Activated CD8-positive, alpha-beta T cell treated with anti-CD3 and anti-CD28 coated beads, Interleukin-2, amount 10 ng/mL, durations not matched to agents 7 days and 5 days (primary cell): ENCODE measurements at places on chromosomes 1 and 21. TPM values are rescaled to one million over a fixed set of nuclear protein-coding genes. Genes with fewer than 3 reads are reported as not detected.

GRCh38 chr21:16194095-16194787 lies 464.5 kb downstream of the USP25 start:
- H3K4me1 ChIP-seq, result no peaks in the 10 kb centered on the region
- no peak overlapping the region for H3K4me3 ChIP-seq
- H3K36me3 ChIP-seq, result no peaks in the 10 kb centered on the region
- H3K27ac ChIP-seq, result no peak overlapping the region
- peaks cover 7% of the 10 kb centered on the region for H3K27me3 ChIP-seq

DNA sequence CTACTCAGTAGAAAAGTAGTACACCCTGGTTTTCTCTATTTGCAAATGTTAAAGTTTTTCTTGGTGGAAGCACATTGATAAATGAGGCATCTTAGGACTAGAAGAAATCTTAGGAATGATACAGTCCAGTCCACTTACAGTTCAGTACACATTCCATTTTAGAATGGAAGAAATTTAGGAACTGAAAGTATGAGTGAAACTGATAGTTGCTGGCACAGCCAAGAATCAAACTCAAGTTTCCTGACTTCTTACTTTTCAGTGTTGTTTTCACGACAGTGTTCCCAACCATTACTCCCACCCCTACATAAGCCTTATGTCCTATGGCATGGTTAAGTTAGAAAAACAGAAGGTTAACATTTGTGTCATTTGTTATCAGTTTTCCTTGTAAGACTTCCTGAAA lies 258.5 kb downstream of the BACH1 start:
- no peak overlapping the region for H3K27ac ChIP-seq
- no peak overlapping the region for H3K4me3 ChIP-seq
- no peaks in the 10 kb centered on the region for H3K27me3 ChIP-seq
- H3K36me3 ChIP-seq, result no peaks in the 10 kb centered on the region
- no peak for DNase-seq

- DNase-seq, result no peak
- H3K27me3 ChIP-seq, result peaks cover 3% of the 10 kb centered on the region
- peaks cover 4% of the 10 kb centered on the region for H3K4me1 ChIP-seq
- no peaks in the 10 kb centered on the region for H3K36me3 ChIP-seq
- no peak overlapping the region for H3K27ac ChIP-seq
- H3K4me3 ChIP-seq, result no peak overlapping the region
Observed at GRCh38 chr1:1915911-1916840, 1.1 kb downstream of the CALML6 start.

The IBA57 gene
- 7.5 TPM for total RNA-seq

DNA sequence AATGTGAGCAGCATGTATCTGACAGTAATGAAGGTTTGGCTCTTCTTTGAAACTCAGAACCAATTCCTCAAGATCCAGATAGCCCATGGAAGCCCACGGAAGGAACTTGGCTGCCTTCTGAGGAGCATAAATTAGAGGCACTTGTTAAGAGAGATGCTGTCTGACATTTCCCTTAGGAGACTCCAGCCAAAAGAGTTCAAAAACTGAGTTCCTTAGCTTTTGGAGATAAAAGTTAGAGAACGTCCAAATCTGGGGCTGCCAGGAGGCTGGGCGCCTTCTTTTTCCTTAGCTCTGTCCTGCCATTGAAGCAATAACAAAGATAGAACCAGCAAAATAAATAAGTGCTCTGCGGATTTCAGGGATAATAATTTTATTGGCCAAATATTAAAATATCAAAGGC lies 439.6 kb upstream of the USP24 start:
- H3K4me3 ChIP-seq, result no peak overlapping the region
- H3K27ac ChIP-seq, result no peak overlapping the region
- no peaks in the 10 kb centered on the region for H3K27me3 ChIP-seq
- no peaks in the 10 kb centered on the region for H3K36me3 ChIP-seq
- H3K4me1 ChIP-seq, result no peaks in the 10 kb centered on the region
- no peak for DNase-seq

DNA sequence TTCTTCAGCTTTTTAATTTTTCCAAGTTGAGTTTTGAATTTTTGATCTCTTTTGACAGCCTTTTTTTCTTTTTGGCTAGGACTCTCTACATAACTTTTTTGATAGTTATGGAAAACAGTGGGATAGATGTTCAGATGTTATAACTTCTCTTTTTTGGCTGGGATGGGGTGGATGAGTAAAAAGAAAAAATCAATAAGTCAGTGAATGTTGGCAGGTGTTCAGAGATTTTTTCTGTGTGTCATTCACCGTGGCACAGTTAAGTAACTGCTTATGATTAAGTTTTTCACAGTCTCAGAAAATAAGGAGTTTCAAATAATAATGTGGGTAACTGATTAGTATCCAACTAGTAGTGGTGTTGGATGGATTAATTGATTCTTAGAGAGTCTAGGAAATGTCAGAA lies 24.0 kb downstream of the HS2ST1 start:
- no peak overlapping the region for H3K4me3 ChIP-seq
- no peaks in the 10 kb centered on the region for H3K27me3 ChIP-seq
- H3K36me3 ChIP-seq, result no peaks in the 10 kb centered on the region
- peaks cover 4% of the 10 kb centered on the region for H3K4me1 ChIP-seq
- no peak overlapping the region for H3K27ac ChIP-seq
- DNase-seq, result no peak

- peaks cover 31% of the 10 kb centered on the region for H3K4me1 ChIP-seq
- H3K27me3 ChIP-seq, result peaks cover 28% of the 10 kb centered on the region
- H3K36me3 ChIP-seq, result no peaks in the 10 kb centered on the region
- peak overlapping the region; percentile 63 for H3K4me3 ChIP-seq
- no peak for DNase-seq
Observed at GRCh38 chr1:1004420-1004779, 4.5 kb upstream of the HES4 start.

The CSMD2 gene
- total RNA-seq, result not detected

The MYCL gene
- not detected for total RNA-seq

The NBPF4 gene
- not detected for total RNA-seq

The SIM2 gene
- total RNA-seq, result not detected

The MROH9 gene
- not detected for total RNA-seq

DNA sequence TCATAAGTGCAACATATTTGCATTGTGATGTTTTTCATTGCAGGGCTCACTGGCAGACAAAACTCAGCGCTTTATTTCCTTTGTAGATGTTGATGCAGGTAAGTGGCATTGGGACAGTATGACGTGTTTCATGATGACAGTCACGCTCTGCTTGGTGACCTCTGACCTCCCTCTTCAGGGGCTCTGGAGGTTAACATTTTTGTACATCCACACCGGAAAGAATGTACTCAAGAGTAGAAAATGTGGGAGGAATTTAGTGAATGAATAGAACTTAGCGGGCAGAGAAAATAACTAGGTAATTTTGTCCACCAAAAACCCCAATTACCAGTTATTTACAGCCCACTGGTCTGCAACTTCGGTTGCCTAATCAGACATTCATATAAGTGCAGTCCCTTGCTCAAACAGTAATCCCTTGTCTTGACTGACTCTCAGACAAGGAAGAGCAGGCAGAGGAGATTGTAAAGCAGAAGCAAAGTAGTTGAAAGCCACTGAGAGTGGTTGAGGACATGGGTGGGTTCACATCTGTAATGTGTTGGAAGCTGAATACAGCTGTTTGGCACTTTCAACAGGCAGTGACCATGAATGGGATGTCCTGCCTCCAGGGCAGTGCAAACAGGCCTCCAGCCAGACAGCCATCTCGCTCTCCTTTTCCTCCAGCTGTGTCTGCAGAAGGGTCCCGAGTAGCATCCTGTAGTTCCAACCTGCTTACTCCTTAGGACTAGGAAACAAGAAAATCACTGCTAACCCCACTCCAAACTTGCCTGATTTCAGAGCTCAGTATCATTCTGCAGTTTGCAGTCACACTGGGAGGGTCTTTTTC lies 188.9 kb downstream of the NRIP1 start:
- no peaks in the 10 kb centered on the region for H3K36me3 ChIP-seq
- H3K4me1 ChIP-seq, result no peaks in the 10 kb centered on the region
- H3K4me3 ChIP-seq, result no peak overlapping the region
- no peak for DNase-seq

GRCh38 chr21:26554365-26554764 lies 18.7 kb downstream of the CYYR1 start:
- no peak overlapping the region for H3K27ac ChIP-seq
- DNase-seq, result no peak
- H3K4me3 ChIP-seq, result no peak overlapping the region
- H3K4me1 ChIP-seq, result no peaks in the 10 kb centered on the region
- no peaks in the 10 kb centered on the region for H3K36me3 ChIP-seq

- no peaks in the 10 kb centered on the region for H3K27me3 ChIP-seq
- no peaks in the 10 kb centered on the region for H3K4me1 ChIP-seq
- DNase-seq, result no peak
- H3K36me3 ChIP-seq, result no peaks in the 10 kb centered on the region
- no peak overlapping the region for H3K4me3 ChIP-seq
- H3K27ac ChIP-seq, result no peak overlapping the region
Observed at GRCh38 chr1:18211764-18212163, 104.2 kb downstream of the IGSF21 start.

The MTMR11 gene
- total RNA-seq, result 1.2 TPM

DNA sequence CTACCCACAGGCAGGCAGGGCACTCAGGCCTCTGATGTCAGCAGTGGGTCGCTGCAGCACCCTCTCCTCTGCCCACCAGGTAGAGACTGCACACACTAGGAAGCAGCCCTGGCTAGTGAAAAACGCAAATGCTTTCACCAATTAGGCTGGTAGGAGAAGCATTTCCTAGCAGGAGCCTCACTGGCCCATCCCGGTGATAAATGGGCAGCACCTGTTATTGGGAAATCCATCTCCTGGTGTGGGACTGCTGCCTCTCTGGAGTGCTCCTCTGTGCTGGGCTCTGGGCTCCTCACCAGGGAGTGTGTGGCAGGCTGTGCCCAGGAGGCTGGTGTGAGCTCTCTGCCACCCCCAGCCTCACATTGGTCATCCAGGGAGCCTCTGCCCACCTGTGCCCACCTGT lies 28.6 kb downstream of the LRP8 start:
- H3K4me1 ChIP-seq, result peaks cover 43% of the 10 kb centered on the region
- no peaks in the 10 kb centered on the region for H3K27me3 ChIP-seq
- H3K27ac ChIP-seq, result peak overlapping the region; percentile 55
- H3K36me3 ChIP-seq, result peaks cover 14% of the 10 kb centered on the region

DNA sequence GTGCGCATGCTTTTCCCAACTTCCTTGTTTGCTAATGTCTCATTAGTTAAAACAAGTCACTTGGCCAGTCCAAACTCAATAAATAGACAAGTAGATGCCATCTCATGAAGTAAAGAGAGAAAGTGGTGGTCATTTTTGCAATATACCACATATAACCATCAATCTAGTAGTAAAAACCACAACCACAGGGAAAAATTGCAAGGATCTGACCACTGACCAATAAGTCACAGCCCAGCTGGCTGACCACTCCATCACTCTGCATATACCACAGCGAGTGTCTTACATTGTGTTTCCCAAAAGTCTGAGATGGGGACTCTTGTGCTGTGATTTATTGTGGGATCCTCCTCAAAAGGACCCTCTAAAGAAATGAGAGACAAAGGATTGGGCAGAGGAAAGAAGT lies 76.0 kb downstream of the FH start:
- H3K4me1 ChIP-seq, result no peaks in the 10 kb centered on the region
- peaks cover 2% of the 10 kb centered on the region for H3K27me3 ChIP-seq
- H3K4me3 ChIP-seq, result no peak overlapping the region
- H3K36me3 ChIP-seq, result no peaks in the 10 kb centered on the region
- no peak overlapping the region for H3K27ac ChIP-seq

The TRIM67 gene
- total RNA-seq, result not detected

DNA sequence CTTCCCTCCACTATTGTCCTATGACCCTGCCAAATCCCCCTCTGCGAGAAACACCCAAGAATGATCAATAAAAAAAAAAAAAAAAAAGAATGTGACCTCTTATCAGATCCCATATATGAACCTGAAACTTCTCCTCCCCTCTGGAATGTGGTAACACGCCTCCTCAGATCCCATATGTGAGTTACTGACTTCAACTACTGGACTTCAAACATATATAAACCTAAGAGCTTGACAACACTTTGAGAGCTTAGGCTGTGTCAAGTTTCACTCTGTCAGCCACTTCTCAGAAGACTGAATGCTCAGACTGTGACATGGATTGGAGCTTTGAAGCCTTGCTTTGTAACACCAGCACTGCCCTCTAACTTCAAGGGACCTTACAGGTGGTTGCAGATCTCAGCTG lies 148.4 kb downstream of the COP1 start:
- H3K4me3 ChIP-seq, result no peak overlapping the region
- H3K27me3 ChIP-seq, result no peaks in the 10 kb centered on the region
- no peak overlapping the region for H3K27ac ChIP-seq
- no peaks in the 10 kb centered on the region for H3K4me1 ChIP-seq

DNA sequence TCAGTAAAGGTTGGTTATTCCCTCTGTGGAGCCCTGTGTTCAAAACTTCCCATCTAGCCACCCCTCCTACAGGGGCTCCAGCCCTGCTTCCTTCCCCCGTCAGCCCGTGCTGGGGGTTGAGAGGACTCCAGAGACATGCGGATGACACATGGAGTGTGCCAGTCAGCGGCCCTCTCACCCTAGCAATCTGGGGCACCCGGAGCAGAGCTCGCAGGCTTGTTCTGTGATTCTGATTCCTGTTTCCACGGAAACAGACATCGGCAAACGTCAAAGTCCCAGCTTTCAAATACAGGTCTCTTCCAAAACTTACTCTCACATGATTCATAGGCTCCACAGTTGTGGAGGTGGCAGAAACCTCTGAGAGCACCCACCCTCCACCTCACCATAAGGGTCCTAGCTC lies 9.8 kb upstream of the SSBP3 start:
- peaks cover 3% of the 10 kb centered on the region for H3K36me3 ChIP-seq
- peaks cover 31% of the 10 kb centered on the region for H3K4me1 ChIP-seq
- H3K4me3 ChIP-seq, result no peak overlapping the region
- DNase-seq, result no peak
- H3K27ac ChIP-seq, result no peak overlapping the region
- peaks cover 11% of the 10 kb centered on the region for H3K27me3 ChIP-seq

DNA sequence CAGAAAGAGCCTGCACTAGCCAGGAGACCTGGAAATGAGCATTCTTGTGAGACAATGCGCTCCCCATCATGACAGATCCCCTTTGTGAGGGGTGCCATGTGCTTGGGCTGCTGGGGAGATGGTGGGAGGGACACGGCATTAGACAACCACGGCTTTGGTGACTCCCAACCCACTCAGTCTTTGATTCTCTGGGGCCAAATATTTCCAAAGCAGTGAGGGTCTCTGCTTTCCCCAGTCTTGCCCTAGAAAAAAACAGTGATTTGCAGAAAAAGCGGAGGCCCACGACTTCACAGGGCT lies 10.2 kb downstream of the SLC45A3 start:
- no peak overlapping the region for H3K4me3 ChIP-seq
- H3K36me3 ChIP-seq, result no peaks in the 10 kb centered on the region
- DNase-seq, result no peak

The TCP10L gene
- 0.68 TPM for total RNA-seq
